A549 treated with RU486 at 1 μM for 4 hours (cell line): ENCODE measurements at places on chromosomes 1 and 21. TPM values are rescaled to one million over a fixed set of nuclear protein-coding genes. Genes with fewer than 3 reads are reported as not detected.

Gene SLC22A15
- total RNA-seq = 0.27 to 0.85 TPM (median 0.54 TPM) in 5 replicates

Gene SLC25A34
- total RNA-seq = 0.09 to 0.60 TPM (median 0.25 TPM) in 5 replicates

Gene DDR2
- total RNA-seq = 0.28 to 0.49 TPM (median 0.35 TPM) in 5 replicates

Gene VWA1
- 4.8 to 16.5 TPM (median 14.4 TPM) in 5 replicates for total RNA-seq

Gene FAM72A
- total RNA-seq = 8.1 to 12.6 TPM (median 11.7 TPM) in 5 replicates

Gene TMEM39B
- 8.8 to 14.0 TPM (median 11.8 TPM) in 5 replicates for total RNA-seq

Gene NFYC
- 35.0 to 44.2 TPM (median 39.1 TPM) in 5 replicates for total RNA-seq

Gene RIPK4
- 12.4 to 16.6 TPM (median 14.3 TPM) in 5 replicates for total RNA-seq

Gene PCP4L1
- total RNA-seq = 0.09 to 0.13 TPM in 2 of 5 replicates, not detected in the others

Gene FCRL2
- not detected in 5 replicates for total RNA-seq

Gene PCP4
- not detected in 5 replicates for total RNA-seq

Gene AADACL4
- not detected in 5 replicates for total RNA-seq

Gene CD1D
- 0.05 to 0.08 TPM (median 0.07 TPM) in 3 of 5 replicates, not detected in the others for total RNA-seq

Gene RNU5D-1
- total RNA-seq = not detected in 5 replicates

Gene CRP
- total RNA-seq = not detected in 5 replicates

Gene TMPRSS2
- 0.09 to 0.26 TPM (median 0.13 TPM) in 3 of 5 replicates, not detected in the others for total RNA-seq

Gene PLA2G5
- total RNA-seq = not detected in 5 replicates

Gene S100A9
- total RNA-seq = 0.38 to 2.0 TPM (median 1.1 TPM) in 5 replicates

Gene ADAMTS5
- not detected in 5 replicates for total RNA-seq

Gene CD1C
- not detected in 5 replicates for total RNA-seq

Gene GSTM3
- total RNA-seq = 22.5 to 32.1 TPM (median 24.6 TPM) in 5 replicates

Gene CYP4Z1
- not detected in 5 replicates for total RNA-seq

Gene TSSK3
- total RNA-seq = not detected in 5 replicates

Gene ETV3L
- not detected in 5 replicates for total RNA-seq

Gene TAL1
- 0.03 TPM in 1 of 5 replicates, not detected in the others for total RNA-seq

Gene TNFRSF14
- total RNA-seq = 0.10 to 0.25 TPM (median 0.16 TPM) in 4 of 5 replicates, not detected in the other

Gene KRTAP21-2
- not detected in 5 replicates for total RNA-seq

Gene YIPF1
- 12.9 to 15.8 TPM (median 13.3 TPM) in 5 replicates for total RNA-seq

Gene EDARADD
- 3.0 to 4.3 TPM (median 3.4 TPM) in 5 replicates for total RNA-seq

Gene CFHR1
- total RNA-seq = 0.16 to 0.30 TPM (median 0.23 TPM) in 4 of 5 replicates, not detected in the other

Gene LRRC71
- total RNA-seq = 0.13 to 0.48 TPM (median 0.22 TPM) in 5 replicates

Gene BEND5
- not detected in 5 replicates for total RNA-seq

Gene CD247
- 0.15 to 0.34 TPM (median 0.24 TPM) in 5 replicates for total RNA-seq

Gene ZNF648
- not detected in 5 replicates for total RNA-seq

Gene CD164L2
- total RNA-seq = not detected in 5 replicates
